ENCODE measurements at places on chromosomes 3 and 15.
A peak's percentile ranks its signal among the peaks of the same experiment; 100 is the strongest.

- DNase-seq, result no peak
Observed at GRCh38 chr3:30399394-30400181, 206.8 kb upstream of the TGFBR2 start.

DNA sequence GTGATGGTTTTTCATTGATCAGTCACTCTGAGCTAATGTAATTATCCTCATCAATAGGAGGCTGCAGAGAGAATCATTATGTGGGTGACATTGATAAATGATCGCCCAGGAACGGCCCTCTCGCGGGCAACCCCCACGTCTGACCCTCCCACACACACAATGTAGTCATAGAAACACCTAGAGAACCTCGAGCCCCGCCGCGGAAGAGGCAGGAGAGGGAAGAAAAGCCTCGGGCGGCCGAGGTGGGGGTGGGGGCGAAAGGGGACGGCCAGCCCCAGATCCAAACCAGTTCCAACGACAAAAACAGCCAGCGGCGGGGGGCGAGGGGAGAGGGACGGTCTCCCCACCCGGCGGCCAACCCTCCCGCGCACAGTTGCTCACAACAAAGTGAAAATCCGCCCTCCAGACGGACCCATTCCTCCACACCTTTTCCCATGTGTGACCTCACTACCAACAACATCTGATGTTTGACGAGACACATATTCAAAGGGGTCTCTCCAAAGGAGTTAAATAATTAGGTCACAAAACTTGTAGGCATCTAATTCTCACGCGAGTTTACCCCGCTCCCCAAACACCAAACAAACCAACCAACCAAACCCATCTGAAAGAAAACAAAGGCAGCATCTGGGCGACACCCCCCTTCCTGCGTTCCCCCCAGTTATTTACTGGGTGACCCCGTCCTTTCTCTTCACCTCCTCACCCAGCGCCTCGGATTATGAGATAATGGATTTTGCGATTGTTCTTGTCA is 213.0 kb downstream of the MEIS2 start:
- no peak for DNase-seq

DNA sequence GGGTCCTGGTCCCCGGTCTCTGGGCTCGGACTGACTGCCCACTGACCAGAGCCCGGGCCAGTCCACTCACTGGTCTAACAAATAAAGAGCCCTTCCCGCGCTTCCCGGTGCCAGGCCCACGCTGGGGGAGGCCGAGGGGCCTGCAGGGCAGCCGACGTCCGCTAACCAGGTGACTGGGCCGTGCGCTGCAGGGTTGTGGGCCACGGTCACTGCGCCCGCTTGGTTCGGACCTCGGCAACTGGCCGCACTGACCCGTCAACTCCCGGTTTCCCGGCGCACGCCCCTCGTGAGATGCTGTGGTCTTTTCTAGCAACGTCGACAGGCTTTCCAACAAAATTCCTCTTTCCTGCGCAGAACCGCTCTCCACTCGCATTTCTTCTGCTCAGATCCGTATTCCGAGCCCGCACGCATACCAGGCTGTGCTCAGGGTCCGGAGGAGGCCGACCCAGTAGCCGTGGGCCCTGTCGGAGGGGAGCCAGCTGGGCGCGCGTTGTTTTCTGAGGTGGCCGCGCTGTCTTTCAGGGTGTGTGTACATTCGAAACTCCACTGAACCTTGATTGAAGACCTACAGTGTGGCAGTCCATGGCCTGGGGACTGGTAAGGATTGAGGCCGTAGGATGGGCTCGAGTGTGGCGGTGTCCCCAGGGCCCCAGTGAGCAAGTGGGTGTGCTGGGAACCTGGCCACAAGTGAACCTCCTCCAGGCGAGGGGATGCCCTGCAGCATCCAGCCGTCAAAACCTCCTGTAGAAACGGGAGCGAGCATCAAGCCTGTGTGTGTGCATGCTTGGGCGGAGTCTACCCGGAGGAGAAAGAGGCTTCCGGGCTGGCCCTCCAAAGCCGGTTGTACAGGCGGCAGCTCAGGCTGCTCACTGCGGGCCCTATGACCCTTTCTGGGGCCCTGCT is 875 bp upstream of the NT5DC2 start:
- peak; percentile 65 for DNase-seq

- DNase-seq, result peak; percentile 36
Observed at GRCh38 chr3:14772533-14773138, 46.1 kb upstream of the FGD5 start.

DNA sequence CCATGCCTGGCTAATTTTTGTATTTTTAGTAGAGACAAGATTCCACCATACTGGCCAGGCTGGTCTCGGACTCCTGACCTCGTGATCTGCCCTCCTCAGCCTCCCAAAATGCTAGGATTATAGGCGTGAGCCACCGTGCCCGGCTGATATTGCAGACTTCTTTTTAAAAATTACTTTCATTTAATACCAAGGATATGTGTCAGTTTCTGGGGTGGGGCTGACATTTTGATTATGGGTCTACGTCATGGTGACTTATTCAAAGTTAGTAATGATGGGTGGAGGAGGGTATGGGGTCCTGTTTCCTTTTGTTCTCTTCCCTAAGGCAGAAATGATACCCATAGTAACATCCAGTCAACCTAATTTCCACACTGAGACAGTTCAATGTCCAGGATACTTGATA is 34.7 kb downstream of the GBE1 start:
- DNase-seq, result no peak

GRCh38 chr15:64138331-64138941 is 13.1 kb upstream of the SNX22 start:
- DNase-seq, result no peak
